ENCODE measurements at places on chromosomes 1 and 21.
A peak's percentile ranks its signal among the peaks of the same experiment; 100 is the strongest.

DNA sequence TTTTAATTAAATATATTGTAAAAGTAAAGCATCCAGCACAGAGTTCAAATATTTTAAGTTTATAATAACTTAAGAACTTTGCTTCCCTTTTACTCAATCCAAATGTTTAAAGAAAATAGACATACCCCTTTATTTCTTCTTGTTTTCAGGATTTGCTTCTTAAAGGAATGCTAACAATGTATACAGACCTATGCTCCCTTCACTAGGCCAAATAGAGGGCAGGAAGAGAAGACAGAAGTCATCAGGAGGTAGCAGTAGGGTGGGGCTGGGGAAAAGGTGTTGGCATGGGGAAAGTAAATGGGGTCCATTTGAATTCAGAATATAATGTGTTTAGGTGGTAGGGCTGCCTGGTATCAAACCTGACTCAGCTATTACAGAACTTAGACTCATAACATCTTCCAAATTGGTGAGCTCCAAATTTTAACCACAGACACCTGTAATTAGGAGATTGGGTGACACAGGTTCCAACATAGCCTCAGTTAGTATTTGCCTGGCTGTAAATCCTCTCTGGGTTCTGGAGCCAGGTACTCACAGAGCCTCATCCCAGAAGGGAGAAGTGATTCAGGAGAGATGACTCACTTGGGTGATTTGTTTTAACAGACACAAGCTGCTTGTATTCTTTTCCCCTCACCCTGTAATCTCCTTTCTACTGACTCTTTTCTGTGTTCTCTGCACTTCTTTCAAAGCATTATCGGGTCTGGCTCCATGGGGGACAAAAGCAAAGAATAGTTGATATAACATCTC, 60.1 kb upstream of the DUSP10 start:
- DNase-seq: peak; percentile 85

DNA sequence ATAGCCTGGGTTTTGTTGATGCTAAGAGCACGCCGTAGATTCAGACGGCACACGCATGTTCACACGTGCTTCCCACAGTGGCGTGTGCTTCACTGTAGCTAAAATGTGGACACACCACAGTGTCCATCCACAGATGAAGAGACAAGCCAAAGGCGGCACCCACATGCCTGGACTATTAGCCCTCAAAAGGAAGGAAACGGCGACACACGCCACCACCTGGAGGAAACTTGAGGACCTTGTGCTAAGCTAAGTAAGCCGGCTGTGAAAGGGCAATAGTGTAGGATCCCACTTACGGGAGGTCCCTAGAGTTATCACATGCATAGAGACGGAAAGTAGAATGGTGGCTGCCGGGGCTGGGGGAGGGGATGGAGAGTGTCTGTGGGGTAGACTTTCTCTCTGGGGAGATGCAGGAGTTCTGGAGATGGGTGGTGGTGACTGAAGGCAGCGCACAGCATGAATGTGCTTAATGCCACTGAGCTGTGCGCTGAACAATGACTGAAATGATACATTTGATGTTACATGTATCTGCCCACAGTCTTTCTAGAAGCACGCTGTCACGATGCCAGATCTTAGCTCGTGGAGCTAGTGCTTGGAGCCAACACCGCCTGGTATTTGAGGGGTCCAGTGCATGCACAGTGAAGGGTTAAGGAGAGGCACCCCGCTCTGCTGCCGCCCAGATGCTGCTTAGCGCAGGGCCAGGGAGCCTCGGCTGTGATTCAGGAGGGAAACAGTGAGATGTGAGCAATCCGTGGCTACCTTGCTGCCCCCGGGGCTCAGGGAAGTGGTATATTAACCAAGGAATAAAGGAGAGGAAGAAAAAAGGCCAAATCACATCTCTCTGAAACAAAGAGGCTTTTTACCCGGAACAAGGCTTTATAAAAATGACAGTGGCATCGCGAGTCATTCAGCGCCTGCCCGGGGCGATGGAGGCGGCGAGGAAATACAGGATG, 103.7 kb downstream of the PRDM16 start:
- no peak for DNase-seq

- DNase-seq: no peak
Measured at GRCh38 chr1:47906527-47907176, 90.5 kb downstream of the TRABD2B start.

GRCh38 chr1:150068109-150068435, 496 bp downstream of the VPS45 start:
- no peak for DNase-seq

DNA sequence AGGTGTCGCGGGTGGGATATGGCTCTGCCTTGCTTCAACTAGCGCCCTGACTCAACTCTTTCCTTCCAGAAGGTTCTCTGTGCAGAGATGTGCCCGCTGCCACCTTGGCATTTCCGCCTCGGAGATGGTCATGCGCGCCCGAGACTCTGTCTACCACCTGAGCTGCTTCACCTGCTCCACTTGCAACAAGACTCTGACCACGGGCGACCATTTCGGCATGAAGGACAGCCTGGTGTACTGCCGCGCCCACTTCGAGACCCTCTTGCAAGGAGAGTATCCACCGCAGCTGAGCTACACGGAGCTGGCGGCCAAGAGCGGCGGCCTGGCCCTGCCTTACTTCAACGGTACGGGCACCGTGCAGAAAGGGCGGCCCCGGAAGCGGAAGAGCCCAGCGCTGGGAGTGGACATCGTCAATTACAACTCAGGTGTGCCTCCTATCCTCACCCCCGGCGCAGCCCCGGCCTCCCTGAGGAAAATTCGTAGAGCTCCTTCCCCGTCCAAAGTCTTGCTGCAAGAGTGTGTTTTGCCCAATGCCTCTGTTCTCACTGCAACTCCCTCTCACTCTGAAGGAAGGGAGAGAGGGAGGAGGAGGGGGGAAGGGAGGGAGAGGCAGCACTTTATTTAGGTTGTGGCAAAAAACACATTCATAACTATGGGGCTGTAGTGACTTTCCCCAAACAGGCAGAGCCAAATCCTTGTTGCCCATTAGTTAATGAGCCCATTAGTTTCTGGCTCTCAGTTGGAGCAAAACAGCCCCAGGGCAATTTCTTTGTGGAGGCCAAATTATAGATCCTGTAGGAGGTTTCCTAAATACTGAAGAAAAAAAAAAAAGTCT, 4.3 kb downstream of the LHX9 start:
- DNase-seq: peak; percentile 66

DNA sequence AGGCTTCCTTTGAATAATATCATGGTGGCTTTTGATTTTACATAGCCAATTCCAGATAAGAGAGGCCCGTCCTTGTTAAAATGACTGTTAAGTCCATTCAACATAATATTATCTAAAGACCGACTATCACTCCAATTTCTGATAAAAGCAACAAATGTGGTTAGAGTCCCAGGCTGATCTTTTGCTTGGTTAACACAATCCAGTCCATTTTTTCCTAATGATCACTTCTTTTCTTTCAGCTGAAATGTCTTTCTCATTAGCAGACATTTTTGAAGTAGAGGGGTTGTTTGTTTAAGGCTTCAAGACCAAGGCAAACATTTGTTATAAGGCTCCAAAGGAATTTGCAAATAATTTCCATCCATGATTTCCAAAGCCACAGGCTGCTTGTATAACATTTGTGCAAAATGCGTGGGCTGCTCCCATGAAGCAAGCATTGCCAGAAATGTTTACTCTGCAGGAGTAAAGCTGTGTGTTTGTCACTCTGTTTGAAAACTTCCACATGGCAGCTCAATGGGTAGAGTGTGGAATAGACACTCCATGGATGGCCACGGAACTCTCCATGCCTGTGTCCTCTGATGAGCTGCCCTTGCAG, 111.5 kb downstream of the PSMG1 start:
- no peak for DNase-seq

GRCh38 chr1:15100880-15101760, 52.4 kb upstream of the TMEM51 start:
- DNase-seq: no peak

DNA sequence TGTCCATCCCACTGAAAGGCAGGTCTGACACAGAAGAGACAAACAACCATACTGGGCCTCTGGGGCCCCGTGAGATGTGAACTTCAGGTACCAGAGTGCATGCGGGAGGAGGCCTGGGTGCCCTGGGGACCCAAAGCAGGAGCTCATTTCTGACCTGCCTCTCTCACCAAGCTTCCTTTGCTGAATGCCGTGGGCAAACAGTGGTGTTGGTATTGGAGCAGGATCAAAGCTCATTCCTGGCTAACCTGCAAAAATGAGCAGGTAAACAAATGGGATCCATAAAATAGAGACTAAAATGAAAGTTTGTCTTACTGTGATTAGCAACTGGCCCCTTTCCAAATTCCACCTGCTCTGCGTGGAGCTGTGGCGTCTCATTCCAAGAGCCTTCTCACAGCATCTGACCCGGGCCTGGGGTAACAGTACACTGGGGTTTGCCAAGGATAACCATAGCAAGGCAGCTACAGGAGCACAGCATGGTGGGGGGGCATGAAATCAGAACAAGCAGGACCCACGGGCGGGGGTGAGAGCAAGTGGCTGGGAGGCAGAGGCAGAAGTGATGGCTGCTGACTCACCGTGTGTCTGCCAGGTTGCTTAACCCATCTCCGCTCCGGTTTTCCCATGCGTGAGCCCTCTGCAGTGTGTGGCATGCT, 103.6 kb downstream of the KIF26B start:
- no peak for DNase-seq

- DNase-seq: peak; percentile 75
Measured at GRCh38 chr1:185156288-185156853, 382 bp downstream of the TRMT1L start.

- no peak for DNase-seq
Measured at GRCh38 chr1:21875621-21876063, 61.5 kb downstream of the HSPG2 start.

GRCh38 chr1:230427094-230427876, 1.2 kb upstream of the PGBD5 start:
- DNase-seq: no peak

- DNase-seq: no peak
Measured at GRCh38 chr1:2821966-2822620, 20.6 kb upstream of the TTC34 start.

DNA sequence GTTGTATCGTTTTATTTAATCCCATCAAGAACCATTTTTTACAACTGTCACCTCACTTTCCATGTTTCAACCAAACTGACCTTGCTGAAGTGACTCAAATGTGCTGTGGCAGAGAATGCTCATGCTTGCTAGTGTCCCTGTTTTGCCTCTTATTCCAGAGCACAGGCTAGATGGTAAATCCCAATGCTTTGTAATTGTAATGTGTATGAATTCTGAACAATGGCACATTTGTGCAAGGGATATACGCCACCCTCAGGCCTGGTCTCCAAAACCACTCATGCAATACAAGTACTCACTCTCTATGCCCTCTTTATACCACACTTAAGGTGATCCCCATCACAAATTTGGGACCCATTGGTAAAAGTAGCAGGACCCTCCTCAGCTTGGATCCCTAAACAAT, 313.6 kb downstream of the HHIPL2 start:
- DNase-seq: no peak

GRCh38 chr1:67683316-67683715, 1.7 kb upstream of the GADD45A start:
- DNase-seq: no peak

GRCh38 chr21:45300786-45301520, 13.3 kb upstream of the POFUT2 start:
- DNase-seq: no peak

DNA sequence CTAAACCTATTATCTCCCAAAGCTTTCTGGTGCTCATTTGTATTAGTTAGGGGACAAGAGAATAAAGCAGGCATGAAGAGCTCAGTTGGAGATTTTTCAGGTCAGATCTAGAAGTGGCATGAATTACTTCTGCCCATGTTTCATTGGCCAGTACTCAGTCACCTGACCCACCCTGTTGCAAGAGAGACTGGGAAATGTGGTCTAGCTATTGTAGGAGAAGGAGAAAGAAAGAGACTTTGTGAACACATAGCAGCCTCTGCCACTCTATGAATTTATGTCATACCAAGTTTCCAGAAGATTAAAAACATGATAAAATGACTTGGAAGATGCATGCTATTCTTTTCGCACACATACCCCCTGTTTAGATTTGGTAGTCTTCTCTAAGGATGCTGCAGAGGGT, 302.3 kb upstream of the RUNX1 start:
- no peak for DNase-seq

DNA sequence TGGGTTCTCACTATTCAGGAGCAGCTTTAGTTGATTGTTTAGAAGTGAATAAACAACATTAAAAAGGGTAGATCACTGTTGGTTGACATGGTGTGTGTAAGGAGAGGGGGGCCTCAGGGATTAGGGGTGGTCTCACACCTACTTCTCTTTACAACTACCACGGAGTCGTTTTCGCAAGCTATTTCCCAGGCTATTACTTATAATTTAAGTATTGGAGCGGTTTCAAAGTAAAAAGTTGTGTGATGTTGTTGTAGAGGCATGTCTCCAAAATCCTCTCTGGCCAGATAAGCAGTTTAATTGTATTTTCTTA, 1.3 kb downstream of the GPSM2 start:
- DNase-seq: no peak

GRCh38 chr1:207814469-207814868, 62.6 kb downstream of the CD46 start:
- no peak for DNase-seq

- no peak for DNase-seq
Measured at GRCh38 chr1:195569934-195570333, 1038.3 kb downstream of the KCNT2 start.

DNA sequence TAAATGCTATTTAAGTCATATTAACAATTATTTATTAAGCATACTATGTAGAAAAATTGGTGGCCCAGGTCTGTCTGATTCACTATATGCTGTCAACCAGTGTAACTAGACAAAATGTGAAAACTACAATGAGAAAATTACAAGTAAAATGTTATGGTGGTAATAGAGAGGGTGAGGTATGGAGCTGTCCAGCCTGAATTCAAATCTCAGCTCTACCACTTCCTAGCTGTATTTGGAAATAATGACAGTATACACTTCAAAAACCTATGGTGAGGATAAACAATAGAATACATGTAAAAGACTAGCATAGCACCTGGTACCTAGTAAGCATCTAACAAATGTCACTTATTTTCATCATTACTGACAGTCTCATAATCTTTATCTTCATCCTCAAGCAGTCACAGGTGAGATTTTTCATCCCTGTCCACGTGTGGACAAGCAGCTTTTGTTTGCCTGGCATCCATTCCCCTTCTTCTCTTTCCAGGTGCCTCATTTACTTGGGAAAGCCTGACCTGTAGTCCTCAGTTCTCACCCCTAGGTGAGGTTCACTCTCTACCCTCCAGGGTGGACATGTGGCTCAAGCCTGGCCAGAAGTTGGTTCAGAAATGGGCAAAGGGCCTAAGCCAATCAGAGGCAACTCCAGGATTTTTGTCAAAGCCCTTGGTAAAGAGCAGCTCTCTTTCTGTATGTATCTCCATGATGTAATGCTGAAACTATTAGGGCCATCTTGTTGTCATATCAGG, 29.5 kb downstream of the EGLN1 start:
- no peak for DNase-seq

GRCh38 chr1:12167493-12168429, 970 bp downstream of the TNFRSF1B start:
- DNase-seq: no peak
